ENCODE measurements at places on chromosomes 1 and 21. TPM values are rescaled to one million over a fixed set of nuclear protein-coding genes. Genes with fewer than 3 reads are reported as not detected.

DNA sequence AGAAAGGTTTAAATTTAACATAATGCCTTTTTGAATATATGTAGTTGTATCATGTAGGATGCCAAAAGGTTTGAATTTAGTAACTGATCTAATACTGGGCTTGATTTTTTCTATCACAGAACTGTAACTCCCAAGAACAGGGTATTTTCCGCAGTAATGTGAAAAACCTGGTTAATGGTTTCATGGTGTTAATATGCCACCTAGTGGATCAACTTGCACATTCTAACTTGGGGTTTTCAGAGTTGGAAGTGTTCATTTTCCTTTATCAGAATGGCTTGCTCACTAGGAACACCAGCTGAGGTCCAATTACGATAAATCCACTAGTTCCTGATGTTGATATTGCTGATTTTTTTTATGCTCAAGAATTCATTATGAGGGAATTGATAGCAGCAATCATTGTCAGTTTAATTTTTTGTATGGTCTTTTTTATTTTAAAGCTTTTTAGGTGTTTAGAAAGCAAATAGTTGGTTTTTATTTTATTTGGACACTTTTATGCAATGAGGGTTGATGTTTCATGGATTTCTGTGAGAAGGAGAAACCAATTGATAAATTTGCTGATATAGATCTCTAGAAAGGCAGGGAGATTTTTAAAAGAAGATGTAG is 157.2 kb downstream of the PLA2G4A start:
- DNase-seq: no peak

DNA sequence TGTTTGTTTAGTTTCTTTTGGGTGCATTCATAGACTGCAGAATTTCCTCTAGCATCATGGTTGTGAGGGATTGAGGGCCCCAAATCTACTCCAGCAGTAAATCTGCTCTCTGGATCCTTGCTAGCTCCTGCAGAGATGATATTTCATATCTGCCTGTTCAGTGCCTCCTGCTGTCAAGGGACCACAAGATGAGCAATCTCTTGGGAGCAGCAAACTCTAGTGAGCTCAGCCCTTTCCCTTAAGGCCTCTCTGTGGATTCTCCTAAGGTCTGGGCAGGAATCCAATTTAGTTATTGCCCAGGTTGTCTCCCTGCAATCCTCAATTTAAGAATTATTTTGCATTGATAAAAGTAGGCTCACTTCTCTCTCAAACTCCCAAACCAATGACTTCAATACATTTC is 76.9 kb downstream of the RGS18 start:
- DNase-seq: no peak

- DNase-seq: no peak
Observed at GRCh38 chr1:105317976-105318375, 1568.3 kb downstream of the AMY1C start.

- peak; percentile 73 for DNase-seq
Observed at GRCh38 chr1:27298632-27299384, 23.2 kb upstream of the TMEM222 start.

- peak; percentile 52 for DNase-seq
Observed at GRCh38 chr1:156435545-156436140, 64.9 kb downstream of the MEF2D start.

GRCh38 chr21:42251654-42252324 is 32.8 kb downstream of the ABCG1 start:
- no peak for DNase-seq

DNA sequence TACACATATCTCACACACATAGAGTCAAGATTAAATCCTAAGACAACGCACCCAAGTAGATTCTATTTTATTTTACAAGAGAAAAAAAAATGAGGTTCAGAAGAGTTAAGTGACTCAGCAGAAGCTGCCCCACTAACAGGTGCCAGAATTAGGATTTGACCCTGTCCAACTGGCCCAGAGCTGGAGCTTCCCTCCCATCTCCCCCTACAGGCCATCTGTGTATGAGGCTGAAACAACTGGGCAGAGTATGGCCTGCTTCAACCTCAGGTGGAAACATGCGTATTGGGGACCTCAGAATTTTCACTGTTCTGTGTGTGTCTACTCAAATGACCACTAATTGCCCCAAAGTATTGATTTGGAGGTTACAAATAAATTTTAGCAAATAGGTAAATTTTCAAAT is 29.9 kb downstream of the PSMG1 start:
- DNase-seq: no peak

GRCh38 chr1:39194398-39195051 is 10.0 kb upstream of the MACF1 start:
- DNase-seq: no peak

DNA sequence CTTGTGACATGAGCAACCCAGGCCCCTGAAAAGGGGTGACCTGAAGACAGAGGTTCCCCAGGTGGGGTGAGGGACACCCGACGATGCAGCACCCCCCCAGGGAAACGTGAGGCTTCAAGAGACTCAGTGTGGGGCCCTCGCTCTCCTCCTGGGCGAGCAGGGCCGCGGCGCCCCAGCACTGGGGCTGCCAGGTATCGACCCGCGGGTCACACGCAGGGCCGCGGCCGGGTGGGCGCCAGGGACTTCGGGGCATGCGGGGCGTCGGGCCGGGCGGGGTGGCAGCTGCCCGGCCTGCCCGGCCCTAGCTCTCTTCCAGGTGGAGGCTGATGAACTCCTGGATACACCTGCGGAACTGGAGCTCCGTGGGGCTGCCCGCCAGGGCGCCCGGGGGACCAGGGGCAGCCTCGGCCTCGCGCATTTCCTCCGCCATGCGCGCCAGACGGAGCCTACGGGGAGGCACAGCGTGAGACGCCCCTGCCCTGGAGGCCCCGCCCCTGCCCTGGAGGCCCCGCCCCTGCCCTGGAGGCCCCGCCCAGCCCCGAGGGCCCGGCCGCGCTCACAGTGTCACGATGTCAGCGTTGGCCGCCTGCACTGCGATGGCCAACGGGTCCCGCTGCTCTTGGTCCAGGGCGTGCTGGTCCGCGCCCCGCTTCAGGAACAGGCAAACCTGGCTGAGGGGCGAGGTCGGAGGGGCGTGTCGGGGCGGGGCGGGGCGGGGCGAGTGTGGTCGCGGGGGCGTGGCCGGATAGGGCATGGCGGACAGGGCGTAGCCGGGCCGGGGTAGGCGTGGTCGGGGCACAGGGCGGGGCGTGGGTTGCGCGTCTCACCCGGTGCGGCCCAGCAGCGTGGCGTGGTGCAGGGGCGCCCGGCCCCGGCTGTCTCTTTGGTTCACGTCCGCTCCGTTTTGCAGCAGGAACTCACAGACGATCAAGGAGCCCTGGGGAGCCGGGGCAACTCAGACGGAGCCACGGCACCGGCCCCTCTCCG is 13.3 kb downstream of the SCNN1D start:
- no peak for DNase-seq

GRCh38 chr1:77253211-77253610 is 28.6 kb upstream of the AK5 start:
- DNase-seq: no peak

Gene AGMAT
- 0.35 TPM for polyA plus RNA-seq
